ENCODE measurements at places on chromosomes 16 and 17.

GRCh38 chr16:83973581-83974385 lies 5.7 kb downstream of the NECAB2 start:
- DNase-seq, result no peak

DNA sequence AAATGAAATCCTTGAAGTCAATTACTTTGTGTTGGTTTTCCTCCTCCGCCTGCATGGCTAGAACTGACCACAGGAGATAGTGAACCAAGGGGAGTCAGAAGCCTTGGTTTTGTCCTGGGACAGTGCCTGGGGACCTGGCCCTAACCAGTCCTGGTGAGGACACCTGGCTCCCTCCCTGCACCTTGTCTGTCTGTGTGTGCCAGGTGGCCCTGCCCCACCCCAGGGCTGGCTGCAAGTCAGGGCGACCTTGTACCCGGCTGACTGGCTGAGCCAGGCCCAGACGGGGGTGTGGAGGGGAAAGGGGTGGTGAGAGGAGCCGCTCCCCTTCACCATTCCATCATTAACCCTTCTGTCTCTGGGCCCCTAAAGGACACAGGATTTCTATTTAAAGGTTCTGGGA lies 3.4 kb downstream of the RAPGEFL1 start:
- no peak for DNase-seq

DNA sequence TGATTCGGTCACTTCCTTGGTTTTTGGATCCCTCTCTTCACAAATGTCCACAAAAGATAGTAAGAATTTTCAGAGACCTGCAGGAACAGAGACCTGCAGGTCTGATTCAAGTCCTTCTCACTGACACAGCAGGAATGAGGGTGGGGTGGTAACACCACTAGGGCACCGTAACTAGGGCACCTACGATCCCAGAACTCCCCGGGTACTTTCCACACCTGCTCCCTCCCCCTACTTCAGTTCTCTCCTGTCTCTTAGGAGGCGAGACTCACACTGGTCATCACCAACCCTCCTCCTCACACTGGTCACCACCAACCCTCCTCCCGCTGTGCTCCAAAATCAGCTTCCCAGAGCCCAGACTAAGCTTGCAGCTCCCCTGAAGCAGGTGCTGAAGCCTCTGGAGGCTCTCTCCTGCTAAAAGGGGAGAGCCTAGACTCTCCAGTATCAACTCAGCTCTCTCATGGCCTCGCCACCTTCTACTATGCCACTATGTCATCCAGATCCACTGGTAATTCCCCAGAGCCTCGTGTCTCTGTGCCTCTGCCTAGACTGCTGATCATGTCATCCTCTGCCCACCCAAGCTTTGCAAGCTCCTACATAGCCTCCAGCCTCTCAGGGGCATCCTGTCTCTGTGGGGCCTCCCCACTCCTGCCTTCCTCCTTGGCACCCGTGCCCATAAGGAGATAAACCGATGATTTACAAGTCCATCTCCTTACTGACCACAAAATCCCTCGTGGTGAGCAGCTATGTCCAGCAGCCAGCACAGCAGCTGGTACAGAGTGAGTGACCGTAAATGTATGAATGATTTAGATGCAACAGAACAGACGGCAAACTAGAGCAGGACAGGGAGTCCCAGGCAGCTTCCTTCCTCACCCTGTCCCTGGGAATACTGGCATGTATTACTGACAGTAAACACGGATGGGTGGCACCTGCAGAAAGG lies 63.4 kb upstream of the GSG1L start:
- no peak for DNase-seq

DNA sequence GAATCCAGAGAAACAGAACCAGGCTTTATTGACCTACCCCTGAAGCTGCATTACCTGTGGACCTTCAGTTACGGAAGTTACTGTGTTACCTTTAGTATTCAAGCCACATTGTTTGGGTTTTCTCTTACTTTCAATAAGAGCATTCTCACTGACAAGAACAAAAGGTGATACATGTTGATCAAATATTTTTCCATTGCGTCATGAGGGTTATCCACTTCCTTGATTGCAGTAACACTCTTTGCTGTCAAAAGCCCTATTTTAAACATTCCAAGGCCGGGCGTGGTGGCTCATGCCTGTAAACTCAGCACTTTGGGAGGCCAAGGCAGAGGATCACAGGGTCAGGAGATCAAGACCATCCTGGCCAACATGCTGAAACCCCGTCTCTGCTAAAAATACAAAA lies 28.6 kb upstream of the PAFAH1B1 start:
- no peak for DNase-seq

DNA sequence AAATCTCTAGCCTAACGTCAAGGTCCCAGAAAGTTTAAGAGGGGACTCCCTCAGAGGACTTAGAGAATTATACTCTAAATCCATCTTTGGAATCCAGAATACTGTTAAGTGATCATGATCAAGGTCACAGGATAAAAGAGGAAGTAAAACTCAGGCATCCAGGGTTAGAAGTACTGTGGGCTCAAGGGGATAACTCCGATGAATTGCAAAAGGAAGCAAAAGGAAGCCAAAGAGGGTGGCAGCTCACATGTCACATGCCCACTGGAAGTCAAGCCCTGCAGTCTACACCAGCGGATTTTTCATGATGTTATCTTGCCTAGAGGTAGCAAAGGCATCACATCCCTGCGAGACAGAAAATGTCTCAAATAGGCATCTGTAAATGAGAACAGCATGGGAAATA lies 3.8 kb downstream of the ZNF821 start:
- DNase-seq, result peak; percentile 34

DNA sequence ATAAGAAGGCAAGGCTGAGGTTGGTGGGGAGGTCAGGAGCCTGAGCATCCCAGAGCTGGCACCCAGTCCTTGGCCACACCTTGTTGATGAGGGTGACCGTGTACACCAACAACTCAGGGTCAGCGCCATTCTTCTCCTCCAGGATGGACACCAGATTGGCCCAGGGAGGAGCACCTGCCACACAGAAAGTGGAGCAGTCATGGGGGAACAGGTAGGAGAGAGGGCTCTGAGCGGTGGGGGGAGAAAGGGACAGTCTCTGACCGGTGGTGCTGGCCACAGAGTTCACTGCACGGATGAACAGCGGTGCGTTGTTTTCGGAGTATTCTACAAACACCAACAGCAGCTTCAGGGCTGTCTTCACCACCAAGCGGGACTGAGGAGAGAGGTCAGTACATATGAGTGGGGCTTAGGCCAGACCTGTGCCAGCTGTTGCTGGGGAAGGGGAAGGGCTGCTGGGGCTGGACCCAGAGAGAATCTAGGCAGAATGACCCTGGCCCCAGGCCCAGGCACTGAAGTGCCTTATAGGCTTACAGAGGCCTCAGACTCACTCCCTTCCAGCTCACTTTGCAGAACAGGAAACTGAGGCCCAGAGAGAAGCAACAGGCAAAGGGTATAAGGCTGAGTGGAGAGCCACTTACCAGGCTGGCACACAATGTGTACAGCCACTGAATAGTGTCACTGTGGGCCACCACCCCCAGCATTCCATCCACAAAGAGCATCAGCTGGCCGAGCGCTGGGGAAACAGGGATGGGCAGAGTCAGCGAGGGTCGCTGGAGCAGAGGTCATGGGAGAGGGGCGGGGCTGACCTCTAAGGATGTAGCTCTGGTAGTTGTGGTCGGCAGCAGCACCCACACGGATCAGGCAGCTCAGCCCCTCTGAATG lies 9.6 kb downstream of the FHOD1 start:
- no peak for DNase-seq

DNA sequence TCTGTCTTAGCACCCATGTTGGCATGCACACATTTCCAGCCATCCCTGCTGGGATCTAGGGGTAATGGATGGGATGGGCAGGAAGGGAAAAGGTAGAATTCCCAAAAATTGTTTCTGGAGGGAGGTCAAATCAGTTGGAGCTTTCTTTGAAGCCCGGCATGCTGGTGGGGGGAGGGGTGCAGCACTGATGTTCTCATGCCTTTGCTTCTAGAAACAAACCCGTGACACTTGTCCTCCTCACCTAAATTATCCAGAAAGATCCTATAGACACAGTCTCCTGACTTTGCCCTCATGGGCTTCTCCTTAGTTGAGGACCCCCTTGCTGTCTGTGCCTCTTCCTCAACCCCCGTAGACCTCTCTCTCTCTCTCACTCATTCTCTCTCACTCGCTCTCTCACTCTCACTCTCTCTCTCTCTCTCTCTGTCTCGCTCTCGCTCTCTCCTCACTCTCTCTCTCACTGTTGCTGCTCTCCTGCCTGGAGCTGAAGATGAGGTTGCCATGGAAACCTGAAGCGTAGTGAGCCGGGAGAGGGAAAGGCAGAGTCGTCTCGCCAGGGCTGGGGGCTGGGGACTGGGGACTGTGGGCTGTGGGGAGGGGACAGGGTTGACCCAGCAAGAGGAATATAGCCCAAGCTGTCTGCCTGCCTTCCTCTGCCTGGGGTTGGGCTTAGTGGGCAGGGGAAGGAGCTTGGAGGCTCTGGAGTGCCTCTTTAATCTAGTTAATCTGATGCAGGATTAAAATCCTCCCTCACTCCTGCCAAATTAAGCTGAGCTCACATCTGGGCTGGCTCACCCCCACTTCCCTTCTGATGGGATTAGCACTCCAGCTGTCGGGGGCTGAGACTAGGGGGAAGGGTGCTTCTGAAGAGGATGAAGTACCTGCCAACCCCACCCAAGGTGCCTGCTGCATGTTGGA lies 16.1 kb downstream of the LASP1 start:
- no peak for DNase-seq

GRCh38 chr17:11039342-11039741 lies 201.5 kb upstream of the PIRT start:
- DNase-seq, result no peak

- peak; percentile 91 for DNase-seq
These were observed 15.2 kb downstream of the MED24 start for GRCh38 chr17:40038882-40039513.

- DNase-seq, result peak; percentile 81
These were observed 58.3 kb upstream of the ARHGAP44 start for GRCh38 chr17:12730931-12731521.

- DNase-seq, result no peak
These were observed 125.2 kb upstream of the CDC42EP4 start for GRCh38 chr17:73436954-73437353.
